Fibroblast of skin of back (primary cell): ENCODE measurements at places on chromosomes 4 and X.

DNA sequence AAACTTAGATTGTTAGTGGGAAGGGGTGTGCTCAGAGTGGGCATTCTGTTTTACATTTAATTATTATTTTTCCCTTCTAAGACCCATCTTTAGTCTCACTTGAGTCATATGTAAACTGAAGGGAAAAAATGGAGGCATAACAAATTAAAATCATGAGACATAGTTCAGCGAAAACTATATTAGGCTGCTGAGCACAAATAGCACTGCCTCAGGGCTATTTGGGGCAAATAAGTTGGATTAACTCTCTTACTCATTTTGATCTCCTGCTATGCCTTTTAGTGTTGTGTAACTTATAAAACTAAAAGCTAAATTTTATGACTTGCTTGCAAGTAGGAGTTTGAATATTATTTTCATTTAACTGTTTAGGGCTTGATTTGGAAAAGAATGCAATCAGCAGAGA lies 1329.2 kb upstream of the PCDH7 start:
- DNase-seq: no peak

GRCh38 chr4:125091-125771 lies 930 bp downstream of the ZNF718 start:
- peak; percentile 16 for DNase-seq

GRCh38 chrX:10769696-10770619 lies 149.6 kb upstream of the MID1 start:
- peak; percentile 43 for DNase-seq

GRCh38 chr4:87425711-87426110 lies 3.3 kb downstream of the NUDT9 start:
- DNase-seq: no peak

DNA sequence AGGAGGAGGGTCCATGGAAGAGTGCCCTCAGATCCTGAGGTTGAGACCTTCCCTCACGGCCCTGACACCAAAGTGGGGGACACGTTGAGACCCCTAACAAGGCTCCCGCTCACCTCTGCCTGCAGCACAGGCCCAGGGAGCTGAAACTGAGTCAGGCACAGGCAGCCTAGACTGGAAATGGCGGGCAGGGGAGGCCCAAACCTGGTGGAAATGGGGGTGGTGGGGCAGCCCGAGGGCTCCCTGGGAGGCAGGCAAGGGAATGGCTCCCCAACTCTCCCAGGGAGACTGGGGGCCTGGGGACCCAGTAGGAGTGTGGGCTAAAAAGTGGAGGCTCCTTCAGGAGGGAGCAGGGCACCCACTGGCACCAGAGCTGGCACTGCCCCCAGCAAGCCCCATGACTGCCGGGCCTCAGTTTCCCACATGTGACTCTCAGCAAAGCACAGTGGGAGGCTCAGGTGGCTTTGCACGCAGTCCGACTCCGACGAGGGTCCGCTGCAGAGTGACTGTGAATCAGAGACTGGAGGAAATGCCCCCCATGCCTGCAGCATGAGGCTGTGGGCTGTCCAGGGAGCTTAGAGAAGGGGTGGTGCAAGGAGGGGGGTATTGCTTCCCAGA lies 5.9 kb downstream of the NKX1-1 start:
- DNase-seq: no peak

- DNase-seq: peak; percentile 1
Observed at GRCh38 chr4:64230709-64231310, 178.4 kb downstream of the TECRL start.

- DNase-seq: no peak
Observed at GRCh38 chrX:150879855-150880807, 18.3 kb downstream of the CD99L2 start.

- no peak for DNase-seq
Observed at GRCh38 chr4:157265281-157265680, 44.8 kb downstream of the GRIA2 start.

GRCh38 chrX:25068340-25068739 lies 52.6 kb upstream of the ARX start:
- no peak for DNase-seq

GRCh38 chrX:51847463-51847862 lies 46.0 kb upstream of the MAGED1 start:
- no peak for DNase-seq

DNA sequence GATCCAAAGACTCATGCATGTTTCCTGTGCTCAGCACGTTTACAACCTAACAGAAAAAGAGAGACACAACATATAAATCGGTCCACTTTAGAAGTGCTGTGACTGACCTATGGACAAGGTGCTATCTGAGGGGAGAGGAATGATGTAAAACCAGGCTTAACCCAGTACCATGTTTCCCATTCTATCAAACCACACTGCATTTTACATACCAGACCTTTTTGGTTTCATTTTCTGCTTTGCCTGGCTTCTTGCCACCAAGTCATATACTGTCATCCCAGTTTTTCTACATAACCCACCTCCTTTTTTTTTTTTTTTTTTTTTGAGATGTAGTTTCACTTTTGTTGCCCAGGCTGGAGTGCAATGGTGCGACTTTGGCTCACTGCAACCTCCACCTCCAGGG lies 82.2 kb downstream of the KLF8 start:
- peak; percentile 0 for DNase-seq

- peak; percentile 73 for DNase-seq
Observed at GRCh38 chr4:72418458-72418857, 150.6 kb downstream of the ADAMTS3 start.

DNA sequence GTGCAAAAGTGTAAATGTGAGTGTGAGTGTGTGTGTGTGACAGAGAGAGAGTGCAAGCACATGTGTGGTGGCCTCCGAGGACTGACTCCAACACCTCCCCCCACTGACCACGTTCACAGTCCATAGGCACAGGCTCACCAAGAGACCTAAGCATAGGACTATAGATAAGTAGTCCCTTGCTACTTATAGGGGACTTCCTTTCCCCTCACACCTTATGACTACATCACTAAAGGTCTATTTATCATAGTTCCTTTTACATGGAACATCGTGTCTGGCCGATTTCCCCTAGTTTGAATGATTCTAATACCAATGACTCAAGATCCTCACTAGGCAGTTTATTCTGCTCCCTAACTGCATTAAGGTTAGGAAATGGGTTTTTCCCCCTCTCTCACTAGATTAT lies 17.8 kb downstream of the FRMPD3 start:
- DNase-seq: no peak

DNA sequence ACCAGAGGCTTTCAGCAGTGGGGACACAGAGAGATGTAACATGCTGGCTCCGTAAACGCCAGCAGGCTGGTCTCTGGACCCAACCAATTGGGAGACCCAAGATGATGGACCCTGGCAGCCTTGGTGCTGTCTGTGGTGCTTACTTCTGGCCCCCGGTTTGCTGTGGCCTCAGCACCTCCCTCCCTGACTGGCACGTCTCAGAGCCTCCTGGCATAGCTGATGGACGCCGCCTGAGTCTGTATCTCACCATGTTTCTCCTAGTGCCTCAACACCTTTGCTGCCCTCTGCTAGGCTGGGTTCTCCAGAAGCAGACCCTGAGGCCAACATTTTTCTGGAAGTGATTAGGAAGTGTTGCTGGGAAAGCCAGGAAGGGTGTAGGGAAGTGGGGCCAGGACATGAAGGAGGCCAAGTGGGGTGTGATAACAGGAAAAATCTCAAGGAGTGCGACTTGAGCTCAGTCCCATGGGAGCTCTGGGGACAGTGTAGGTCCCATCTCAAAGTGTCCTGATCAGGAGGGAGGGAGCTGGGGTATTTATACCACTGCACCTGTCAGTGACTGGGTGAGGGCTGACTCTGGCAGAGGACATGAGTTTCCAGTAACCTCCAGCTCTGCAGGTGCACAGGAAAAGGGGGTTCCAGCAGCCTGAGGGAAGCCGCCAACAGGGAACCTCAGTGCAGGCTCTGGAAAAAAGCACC lies 31.8 kb downstream of the PPP2R2C start:
- no peak for DNase-seq

- no peak for DNase-seq
Observed at GRCh38 chr4:8681391-8681790, 88.8 kb downstream of the CPZ start.

DNA sequence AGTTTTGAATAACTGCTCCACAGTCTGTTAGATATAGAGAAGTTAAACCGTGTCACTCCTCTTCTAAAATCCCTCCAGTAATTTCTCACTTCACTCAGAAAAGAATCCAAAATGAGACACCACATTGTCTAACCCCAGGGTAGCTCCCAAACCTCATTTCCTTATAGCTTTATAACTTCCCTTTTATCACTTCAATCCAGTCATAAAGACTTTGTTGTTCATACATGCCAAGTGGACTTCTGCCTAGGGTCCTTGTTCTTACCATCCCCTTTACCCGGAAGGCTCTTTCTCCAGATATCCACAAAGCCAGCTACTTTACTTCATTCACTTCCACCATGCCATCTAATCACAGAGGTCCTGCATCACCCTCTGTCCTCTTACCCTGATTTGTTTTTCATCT lies 156.2 kb downstream of the GABRB1 start:
- no peak for DNase-seq

GRCh38 chr4:72208421-72209075 lies 176.7 kb downstream of the NPFFR2 start:
- no peak for DNase-seq

DNA sequence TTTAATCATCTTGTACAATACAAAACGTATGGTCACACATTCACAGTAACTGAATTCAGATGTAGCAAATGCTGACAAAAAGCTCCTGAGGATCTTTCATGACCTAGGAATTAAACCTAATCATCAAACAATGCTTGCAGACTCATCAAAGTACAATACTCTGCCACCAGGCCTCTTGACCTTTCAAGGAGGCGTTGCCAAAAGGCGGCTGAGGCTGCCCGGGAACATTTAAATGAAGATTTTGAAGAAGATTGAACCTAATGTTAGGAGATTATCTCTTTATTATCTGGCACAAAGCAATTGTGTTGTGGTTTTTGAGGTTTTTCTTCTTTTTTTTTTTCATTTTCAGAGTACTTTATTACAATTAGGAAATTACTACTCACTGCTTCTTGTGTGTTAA lies 340.5 kb downstream of the GALNTL6 start:
- no peak for DNase-seq

- DNase-seq: no peak
Observed at GRCh38 chr4:7960017-7960789, 20.5 kb upstream of the AFAP1 start.

GRCh38 chrX:17552044-17552650 lies 177.1 kb downstream of the NHS start:
- DNase-seq: peak; percentile 45

DNA sequence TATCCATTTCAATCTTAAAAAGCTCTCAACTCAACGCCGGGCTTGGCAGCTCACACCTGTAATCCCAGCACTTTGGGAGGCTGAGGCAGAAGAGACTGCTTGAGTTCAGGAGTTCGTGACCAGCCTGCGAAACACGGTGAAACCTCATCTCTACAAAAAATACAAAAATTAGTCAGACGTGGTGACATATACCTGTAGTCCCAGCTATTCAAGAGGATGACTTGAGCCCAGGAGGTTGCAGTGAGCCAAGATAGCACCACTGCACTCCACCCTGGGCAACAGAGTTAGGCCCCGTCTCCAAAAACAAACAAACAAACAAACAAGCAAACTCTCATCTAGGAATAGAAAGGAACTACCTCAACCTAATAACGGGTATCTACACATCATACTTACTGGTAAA lies 50.8 kb downstream of the PTPN13 start:
- no peak for DNase-seq

GRCh38 chrX:113868177-113868576 lies 715.7 kb upstream of the HTR2C start:
- no peak for DNase-seq

- no peak for DNase-seq
Observed at GRCh38 chrX:14630733-14631132, 101.4 kb downstream of the GLRA2 start.

DNA sequence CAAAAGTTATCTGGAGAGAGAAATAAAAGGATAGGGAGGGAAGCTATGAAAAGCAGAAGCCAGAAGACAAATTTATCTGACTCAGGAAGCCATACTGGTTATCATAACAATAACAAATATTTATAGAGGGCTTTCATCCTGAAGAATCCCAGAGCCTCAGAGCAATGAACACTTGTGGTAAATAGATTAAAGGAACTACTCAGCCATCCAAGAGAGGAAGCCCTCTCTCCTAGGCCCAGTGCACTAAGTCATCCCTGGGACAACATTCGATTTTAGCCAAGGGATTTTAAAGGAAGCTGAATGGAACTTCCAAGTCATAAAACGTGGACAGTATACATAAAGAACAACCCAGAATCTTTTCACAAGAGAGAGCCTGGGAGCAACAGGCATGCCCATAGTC lies 76.9 kb downstream of the COL4A6 start:
- peak; percentile 35 for DNase-seq

DNA sequence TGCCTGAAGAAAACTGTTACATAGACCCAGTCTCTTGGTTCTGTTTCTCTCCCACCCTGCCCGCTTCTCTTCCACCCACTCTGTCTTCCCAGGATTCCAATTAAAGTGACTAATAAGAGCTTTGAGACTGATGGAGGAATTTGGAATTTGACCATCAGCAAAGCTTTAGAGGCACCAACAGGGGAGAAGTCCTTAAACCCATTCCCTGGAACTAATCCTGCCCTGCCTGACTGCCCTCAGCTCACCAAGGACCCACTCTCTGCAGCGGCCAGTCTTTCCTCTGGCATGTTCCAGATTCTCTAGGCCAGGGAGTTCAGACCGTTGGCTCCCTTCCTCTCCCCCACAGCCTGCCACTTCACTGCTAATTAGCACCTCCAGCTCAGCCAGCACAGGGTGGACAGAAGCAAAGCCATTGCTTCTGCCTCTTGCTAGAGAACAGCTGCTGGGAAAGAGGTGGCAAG lies 23.9 kb downstream of the SCD5 start:
- DNase-seq: peak; percentile 70

DNA sequence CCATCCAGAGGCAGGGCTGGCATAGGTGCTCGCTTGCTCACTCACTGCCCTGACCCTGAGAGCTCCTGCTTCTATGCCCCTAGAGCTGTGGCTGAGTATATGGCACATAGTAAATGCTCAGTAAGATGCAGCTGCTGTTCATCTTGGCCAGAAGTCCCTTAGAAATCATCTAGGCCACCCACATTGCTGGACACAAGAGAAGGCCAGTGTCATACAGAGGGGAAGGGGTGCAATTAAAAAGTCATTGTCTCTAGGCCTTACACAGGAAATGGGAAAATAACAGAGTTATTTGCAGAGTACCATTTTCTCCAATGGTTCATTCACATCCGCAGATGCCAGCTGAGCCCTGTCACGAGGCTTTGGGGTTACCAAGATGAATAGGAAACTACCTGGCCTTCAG lies 88.8 kb downstream of the MAMLD1 start:
- DNase-seq: no peak

DNA sequence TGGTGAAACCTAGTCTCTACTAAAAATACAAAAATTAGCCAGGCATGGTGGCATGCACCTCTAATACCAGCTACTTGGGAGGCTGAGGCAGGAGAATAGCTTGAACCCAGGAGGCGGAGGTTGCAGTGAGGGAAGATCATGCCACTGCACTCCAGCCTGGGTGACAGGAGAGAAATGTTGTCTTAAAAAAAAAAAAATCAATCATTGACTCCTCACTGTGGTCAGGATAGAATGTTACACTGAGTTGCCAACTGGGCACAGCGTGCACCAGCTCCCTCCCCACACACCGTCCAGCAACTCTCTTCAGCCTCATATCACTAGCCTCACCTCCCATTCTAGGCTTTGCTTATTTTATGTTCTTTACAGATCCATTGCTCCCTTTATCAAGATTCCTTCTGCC lies 79.5 kb downstream of the CHRNA9 start:
- no peak for DNase-seq
